Mesenteric fat pad (tissue), 1 donor: ENCODE measurements at places on chromosomes 1 and 21. TPM values are rescaled to one million over a fixed set of nuclear protein-coding genes. Genes with fewer than 3 reads are reported as not detected.
A peak's percentile ranks its signal among the peaks of the same experiment; 100 is the strongest.

The SYCP1 gene
- not detected for total RNA-seq

DNA sequence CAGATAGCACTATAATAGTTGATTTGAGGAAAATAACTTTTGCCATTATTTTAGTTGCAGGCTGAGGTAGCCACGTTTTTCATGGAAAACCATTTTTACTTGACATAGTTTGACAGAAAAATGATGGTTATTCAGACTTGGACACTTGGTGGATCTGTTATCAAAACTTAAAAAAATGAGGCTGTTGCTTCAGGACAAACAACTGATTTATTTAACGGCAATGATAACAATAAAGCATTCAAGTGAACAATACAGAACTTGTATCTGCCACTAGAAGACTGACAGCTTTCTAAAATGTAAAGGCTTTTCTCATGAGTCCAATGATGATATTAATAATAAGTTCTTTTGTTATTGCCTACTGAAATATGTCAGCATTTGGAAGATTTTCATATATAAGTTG, 322.9 kb downstream of the BRINP3 start:
- DNase-seq: no peak

- no peak for DNase-seq
Measured at GRCh38 chr1:191255354-191256054, 777.8 kb upstream of the BRINP3 start.

The FALEC gene
- not detected for total RNA-seq

The FAM72A gene
- 6.2 TPM for total RNA-seq

DNA sequence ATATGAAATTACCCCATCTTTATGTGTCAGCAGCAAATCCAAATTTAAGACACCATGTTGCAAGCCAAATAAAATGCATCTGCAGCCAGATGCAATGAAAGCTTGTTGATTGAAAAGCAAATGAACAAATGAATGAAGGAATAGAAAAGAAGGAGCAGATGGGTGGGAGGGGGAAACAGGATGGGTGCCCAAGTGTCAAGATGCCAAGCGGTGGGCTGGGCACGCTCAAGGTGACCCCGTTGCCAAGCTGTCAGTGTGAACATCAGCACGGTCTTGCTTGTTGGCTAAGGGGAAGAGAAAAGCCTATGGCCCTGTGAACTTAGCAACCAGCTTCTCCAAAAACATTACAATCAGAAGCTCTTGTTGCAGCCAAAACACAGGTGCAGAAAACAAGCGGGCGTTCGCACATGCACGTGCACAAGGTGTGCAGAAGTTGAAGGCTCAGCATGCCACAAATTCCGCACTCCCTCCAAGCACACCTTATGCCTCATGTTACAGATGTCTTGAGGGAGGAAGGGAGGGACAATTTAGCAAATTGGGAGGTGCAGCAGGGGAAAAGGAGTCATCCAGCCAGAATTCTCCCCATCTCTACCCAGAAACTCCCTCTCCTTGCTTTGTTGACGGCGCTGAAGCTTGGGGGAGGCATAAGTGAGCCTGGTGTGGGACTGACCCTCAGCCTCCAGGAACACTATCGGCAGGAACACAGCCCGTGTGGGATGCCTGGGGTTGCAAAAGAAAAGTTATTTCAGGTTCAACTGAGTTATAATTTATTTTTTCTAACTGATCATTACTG, 62.4 kb downstream of the HIVEP3 start:
- no peak for DNase-seq

- DNase-seq: no peak
Measured at GRCh38 chr1:67652800-67653199, 32.2 kb upstream of the GADD45A start.

The OR2L5 gene
- total RNA-seq: not detected

The RNF2 gene
- total RNA-seq: 22.8 TPM

- DNase-seq: no peak
Measured at GRCh38 chr1:64229307-64229706, 25.9 kb downstream of the UBE2U start.

The LYPLA2 gene
- total RNA-seq: 37.2 TPM

The SPRR2A gene
- not detected for total RNA-seq

The KRTAP24-1 gene
- total RNA-seq: not detected

GRCh38 chr1:10286244-10286643, 75.9 kb downstream of the KIF1B start:
- no peak for DNase-seq

GRCh38 chr1:20739225-20739624, 6.7 kb upstream of the SH2D5 start:
- no peak for DNase-seq

The LRRC38 gene
- total RNA-seq: not detected

The KIAA0040 gene
- 69.7 TPM for total RNA-seq

The ANKRD65 gene
- 4.1 TPM for total RNA-seq

The CFAP107 gene
- not detected for total RNA-seq

GRCh38 chr1:95041491-95042165, 31.1 kb downstream of the ALG14 start:
- DNase-seq: no peak

- no peak for DNase-seq
Measured at GRCh38 chr1:61090546-61091202, 8.3 kb downstream of the NFIA start.

- no peak for DNase-seq
Measured at GRCh38 chr1:87673748-87674147, 345.1 kb downstream of the LMO4 start.

The MSH4 gene
- not detected for total RNA-seq

The ADAMTS4 gene
- total RNA-seq: 438 TPM

DNA sequence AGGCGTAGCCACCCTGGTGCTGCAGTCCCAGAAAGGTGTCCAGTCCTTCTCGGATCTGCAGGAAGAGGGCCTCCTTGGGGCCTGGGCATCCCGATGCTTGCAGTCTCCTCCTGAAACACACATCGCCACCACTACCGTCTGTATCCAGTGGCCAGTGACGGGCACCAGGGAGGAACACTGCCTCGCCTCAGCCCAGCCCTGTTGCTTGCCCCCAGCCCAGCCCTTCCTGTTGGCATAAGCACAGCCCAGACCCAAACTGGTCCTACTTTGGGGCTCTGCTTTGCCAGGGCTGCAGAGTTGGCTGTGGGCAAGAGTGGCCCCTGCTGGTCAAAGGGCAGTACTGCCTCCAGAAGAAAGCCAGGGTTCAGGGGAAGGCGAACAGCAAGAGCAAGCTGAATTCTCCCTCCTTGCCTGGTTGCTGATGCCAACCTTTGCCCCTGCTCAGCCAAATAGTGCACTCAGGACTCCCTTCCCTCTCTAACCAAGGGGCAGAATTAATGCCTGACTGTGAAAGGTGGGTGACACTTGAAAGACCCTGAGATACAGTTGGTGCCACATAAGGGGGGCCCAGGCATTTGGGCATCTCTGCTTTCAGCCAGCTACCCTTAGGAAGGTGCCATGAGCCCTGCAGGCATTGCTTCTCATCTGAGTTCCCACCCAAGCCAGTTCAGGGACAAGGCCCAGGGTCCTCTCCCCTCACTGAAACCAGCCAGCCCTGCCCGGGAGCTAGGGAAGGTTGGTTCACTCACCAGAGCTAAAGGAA, 11.1 kb upstream of the ARHGEF2 start:
- peak; percentile 92 for DNase-seq

DNA sequence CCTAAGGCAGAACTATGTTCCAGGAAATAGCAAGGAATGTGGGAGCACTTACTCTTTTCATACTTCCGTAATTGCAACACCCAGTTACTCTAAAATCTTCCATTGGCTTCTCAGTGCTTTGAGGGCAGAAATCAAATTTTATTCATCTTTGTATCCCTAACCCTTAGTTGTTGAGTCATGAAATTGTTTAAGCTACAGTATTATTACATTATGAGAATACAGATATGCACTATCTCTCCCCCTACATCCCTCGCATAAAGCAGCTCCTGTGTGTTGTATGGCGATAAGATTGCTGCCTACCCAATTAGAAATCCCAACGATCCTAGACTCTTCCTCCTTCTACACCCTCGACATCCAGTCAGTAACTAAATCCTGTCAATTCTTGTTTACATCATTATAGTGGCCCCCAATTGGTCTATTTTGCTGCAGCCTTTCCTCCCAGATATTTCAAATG, 2.6 kb downstream of the AIDA start:
- DNase-seq: no peak

DNA sequence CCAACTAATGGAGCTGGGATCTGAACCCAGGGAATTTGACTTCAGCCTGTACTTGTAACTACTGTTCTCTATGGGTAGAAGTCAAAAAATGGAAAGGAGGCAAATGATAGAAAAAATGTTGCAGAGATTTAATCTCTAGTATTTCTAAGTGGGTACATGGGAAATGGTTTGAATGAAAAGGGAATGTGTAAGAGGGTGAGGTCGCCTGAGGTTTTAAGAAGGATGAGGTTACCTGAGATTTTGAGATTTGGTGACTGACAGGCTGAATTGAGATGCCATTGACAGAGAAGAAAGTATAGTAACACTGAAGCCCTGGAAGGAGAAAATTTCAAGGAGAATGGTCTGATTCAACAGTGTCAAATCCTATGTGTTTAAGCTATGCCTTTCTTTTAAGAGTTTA, 5.5 kb downstream of the CAMSAP2 start:
- DNase-seq: no peak

The FCRL4 gene
- not detected for total RNA-seq

DNA sequence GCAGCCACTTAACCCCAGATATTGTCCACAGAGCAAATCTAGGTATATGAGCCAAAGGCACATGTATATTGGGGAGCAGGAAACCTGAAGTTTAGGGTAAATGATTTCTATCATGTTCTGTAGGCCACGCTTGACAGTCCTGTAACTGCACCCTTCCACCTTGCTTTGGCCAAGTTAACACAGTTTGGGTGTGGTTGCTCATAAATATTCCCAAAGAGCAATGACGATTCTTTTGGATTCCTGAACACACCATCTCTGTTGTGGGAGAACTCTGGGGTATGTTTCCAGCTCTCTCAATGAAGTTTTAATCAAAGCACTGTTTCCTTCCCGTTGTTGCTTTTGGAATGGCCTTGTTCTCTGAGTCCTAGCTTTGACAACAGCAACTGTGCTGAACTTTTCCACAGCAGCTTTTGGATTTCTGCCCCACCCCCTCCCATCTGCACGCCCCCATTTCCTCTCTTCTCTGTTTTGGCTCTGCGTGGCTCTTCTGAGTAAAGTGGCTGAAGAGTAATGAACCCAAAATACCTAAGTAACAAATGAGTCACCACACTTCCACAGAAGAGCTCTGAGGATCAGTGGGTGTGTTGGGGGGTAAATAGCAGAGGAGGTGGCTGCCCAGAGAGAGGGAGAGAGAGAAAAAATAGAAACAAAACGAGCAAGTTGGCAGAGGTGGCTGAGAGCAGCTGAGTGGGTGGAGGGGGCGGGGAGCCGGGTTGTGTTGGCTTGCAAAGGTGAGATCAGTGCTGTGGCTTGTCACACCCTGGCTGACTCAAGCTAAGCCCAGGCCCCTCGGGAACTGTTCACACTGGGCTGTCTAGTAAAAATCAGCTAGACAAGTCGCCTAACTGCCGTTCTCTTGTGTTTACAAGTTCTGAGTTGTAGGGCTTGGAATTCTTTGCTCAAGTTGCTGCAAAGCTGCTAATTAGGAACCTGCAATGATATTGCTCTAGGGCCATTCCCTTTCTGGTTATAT, 26.9 kb upstream of the RAP1A start:
- peak; percentile 92 for DNase-seq

DNA sequence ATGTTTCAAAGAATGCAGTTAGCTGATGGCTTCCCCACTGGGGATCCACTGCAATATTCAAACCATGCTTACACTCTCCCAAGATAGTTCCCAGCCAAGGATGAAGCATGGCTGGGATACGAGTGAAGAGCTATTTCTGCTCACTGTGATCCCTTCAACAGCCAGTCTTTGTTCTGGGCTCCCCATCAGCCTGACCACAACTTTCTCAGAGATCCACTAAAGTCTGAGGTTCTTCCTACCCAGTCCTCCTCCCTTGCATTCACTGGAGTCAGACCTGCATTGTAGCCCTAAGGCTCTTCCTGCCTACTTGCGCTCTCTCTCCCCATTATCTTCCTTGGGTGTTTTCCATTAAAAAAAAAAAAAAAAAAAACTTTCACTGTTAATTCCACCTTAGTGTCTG, 101.4 kb downstream of the TTLL7 start:
- no peak for DNase-seq

GRCh38 chr1:173117108-173117633, 66.4 kb upstream of the TNFSF18 start:
- DNase-seq: no peak

- DNase-seq: no peak
Measured at GRCh38 chr21:34878501-34878900, 170.6 kb downstream of the RUNX1 start.

The ASH1L gene
- 65.3 TPM for total RNA-seq

DNA sequence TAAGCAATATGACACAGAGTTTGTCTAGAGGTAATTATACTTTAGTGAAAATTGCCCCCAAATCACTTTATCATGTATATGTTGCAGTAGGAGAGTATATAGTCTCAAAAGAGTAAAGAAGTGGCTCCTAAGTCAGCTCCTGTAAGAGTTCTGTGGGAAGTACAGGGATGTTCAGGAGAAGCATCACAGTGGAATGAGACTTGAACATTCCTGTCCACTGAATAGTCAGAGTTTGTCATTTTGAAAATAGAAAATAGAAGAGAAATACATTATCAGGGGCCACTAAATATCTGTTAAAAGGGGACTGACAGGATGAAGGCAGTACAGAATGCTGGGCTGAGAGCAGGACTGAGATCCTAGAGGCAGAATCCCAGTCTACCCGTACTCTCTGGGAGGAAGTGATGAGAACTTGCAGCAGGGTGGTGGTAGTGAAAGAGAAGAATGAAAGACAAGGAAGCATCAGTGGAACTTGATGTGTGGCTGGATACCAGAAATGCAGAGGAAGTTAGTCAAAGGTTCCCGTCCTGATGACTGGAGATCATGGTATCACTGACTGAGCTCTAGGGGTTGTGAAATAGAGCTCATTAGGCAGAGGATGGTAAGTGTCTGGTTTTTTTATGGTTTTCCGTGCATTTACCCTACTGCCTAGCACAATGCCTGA, 153.4 kb downstream of the FMN2 start:
- DNase-seq: no peak

DNA sequence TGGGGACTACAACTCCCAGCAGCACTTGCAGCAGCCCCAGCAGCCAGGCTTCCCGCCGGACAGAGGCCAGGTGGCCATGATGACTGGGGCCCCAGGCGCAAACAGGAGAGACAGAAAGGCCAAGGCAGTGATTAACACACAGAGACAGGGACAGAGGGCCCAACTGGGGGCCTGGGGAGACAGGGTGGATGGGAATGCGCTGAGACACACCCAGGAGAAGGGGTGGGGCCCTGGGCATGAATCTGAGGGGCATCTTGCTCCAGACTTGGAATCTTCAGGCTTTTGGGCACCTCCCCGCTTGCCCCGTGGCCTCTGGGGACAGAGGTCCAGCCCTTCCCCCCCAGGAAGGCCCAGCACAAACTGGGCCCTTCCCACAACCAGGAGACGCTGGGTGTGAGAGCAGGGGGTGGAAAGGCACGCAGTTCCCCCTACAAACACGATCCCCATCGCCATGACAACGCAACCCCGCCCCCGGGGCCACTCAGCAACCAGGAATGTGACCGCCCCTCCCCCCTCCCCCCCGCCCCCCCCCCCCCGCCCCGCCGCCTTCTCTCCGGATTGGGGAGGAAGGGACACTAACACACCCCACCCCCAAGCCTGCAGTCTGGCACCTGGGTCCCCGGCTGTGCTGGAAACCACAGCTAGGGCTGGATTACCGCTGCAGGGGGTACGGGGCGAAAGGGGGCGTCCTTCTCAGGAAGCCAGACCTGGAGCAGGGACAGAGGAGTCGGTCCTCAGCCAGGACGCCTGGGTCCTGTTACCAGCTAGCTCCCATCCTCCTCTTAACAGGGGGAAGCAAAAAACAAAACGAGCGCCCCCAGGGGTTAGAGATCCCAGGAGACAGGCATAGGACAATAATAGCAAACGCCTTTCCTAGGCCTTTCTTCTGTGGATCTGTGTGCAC, 4.5 kb downstream of the HDGF start:
- peak; percentile 98 for DNase-seq

The CD244 gene
- 0.39 TPM for total RNA-seq
